ENCODE measurements at places on chromosomes 11 and 22. TPM values are rescaled to one million over a fixed set of nuclear protein-coding genes. Genes with fewer than 3 reads are reported as not detected.

The FOXRED2 gene
- total RNA-seq, result 13.2 TPM

The TRPM5 gene
- total RNA-seq, result not detected

The SLC6A5 gene
- total RNA-seq, result not detected

The FBXO3 gene
- 32.6 TPM for total RNA-seq

The MUC2 gene
- not detected for total RNA-seq

The SPTBN2 gene
- total RNA-seq, result 6.4 TPM

The C22orf42 gene
- not detected for total RNA-seq
